Stimulated activated CD8-positive, alpha-beta memory T cell treated with anti-CD3 and anti-CD28 coated beads, Interleukin-15, amount 100 ng/mL, for 48 hours (primary cell): ENCODE measurements at places on chromosomes 7 and 10.

GRCh38 chr7:159175792-159176191, 31.1 kb upstream of the VIPR2 start:
- DNase-seq: no peak

GRCh38 chr10:70051848-70052247, 798 bp upstream of the MACROH2A2 start:
- no peak for DNase-seq

DNA sequence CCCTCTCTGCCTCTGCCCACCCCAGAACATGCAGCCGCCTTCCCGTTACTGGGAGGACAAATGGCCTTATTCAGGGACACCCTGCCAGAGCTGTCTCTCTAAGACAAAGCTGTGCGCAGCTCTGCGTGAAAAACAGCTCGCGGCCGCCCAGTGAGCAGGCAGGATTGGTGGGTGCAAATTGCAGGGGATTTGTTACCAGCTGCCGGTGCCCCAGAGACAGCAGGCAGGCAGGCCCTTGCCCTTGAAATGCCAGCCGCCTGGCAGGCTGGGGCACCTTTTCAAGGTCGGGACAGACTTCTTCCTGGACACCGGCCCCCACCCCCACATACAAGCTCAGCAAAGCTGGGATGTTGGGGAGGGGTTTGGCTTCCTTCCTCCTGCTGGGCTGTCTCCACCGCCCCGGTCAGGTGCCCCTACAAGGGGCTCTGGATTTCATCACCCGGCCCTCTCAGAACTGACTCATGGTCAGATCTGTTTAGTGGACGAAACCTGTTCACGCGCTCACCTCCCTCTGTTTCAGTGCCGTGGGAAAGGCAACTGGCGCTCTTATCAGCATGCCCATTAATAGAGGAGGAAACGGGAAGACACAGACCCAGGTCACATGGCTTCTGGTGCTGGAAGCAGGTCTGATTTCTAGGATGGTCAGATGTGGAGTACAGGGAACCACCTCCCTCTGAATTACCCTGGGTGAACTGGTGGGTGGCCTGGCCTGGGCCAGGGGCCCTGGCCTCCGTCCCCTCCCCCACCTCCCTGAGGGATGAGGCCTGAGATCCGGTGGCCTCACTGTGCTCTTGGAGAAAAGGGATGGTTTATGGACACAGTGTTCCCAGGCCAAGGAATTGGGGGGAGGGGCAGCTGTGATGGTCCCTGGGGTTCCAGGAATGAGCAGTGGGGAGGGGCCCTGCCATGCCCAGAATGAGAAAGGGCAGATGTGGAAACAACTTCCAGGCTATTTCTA, 123.9 kb upstream of the PPIF start:
- no peak for DNase-seq

- DNase-seq: no peak
Observed at GRCh38 chr10:120981601-120982391, 130.6 kb downstream of the WDR11 start.

- no peak for DNase-seq
Observed at GRCh38 chr7:22156205-22156604, 200.7 kb downstream of the RAPGEF5 start.

- DNase-seq: no peak
Observed at GRCh38 chr7:51040787-51041186, 258.1 kb upstream of the GRB10 start.

DNA sequence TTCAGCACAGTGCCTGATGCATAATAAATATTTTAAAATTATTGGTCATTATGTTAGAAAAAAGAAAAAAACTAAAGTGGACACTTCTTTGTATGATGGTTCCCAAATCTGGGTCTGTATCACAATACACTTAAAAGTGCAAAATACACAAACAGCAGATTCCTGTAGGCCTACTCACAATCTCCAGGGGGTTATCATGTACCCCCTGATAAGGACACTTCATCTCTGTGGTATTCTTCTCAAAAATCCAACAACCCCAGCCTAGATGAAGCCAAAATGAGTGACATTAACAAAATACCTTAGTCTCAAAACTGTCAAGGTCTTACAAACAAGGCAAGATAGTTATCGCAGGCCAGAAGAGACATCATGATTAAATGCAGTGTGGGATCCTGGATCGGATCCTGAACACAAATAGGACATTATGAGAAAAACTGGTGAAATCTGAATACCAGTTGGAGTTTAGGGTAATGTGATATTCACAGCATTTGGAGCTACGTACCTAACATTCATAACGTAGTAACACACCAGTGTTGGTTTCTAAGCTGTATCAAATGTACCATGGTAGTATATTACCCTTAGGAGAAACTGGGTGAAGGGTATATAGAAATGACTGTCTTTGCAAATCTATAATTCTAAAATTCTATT, 45.2 kb downstream of the NSUN6 start:
- no peak for DNase-seq

GRCh38 chr7:143385891-143386781, 5.0 kb downstream of the ZYX start:
- no peak for DNase-seq

DNA sequence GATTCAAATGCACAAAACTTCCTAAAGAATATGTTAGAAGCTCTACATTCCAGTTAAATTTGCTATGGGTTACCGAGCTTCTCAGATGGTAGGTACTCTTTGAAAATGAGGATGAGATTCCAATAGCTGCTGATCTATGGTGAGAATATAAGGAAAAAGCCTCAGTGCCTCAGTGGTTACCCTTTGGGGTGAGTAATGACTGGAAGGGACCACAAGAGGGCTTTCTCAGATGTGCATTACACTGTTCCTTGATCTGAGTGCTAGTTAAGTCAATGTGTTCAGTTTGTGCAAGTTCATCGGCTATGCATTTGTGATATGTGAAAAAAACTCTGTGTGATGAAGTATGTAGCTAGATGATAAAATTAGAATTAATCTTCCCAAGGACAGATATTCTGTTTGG, 3.5 kb downstream of the NRCAM start:
- DNase-seq: no peak

DNA sequence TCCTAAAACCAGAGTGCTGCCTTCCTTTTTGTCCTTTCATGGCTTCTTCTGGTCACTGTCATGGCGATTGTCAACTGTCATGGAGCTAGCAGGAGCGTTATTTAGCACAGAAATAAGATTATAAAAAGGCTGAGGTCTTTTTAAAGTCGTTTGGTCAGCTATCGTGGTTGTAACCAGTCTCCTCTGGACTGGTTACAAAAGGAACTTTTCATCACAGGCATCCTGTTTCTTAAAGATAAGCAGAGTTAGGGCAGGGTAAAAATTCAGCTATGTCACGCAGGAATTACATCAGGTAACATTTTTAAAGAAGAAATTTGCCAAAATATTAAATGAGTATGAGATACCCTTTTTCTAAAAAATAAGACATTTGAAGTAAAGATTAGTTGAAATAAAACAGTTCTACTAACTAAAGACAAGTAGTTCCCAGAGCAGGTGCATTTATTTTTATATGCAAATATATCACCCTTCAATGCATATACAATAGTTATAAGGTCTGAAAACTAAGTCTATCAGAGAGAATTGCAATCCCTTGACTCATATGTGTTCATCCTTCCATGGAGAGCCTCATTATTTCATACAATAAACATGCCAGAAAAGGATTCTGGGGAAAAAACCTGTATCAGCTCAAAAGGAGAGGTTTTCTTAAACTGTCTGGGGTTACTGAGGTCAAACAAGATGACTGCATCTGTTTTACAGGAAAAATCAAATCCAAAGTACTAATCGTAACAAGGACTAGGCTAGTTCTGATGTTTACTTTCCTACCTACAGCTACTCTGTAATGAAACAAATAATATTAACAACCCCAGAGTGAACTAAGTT, 20.9 kb downstream of the FAM24A start:
- no peak for DNase-seq

DNA sequence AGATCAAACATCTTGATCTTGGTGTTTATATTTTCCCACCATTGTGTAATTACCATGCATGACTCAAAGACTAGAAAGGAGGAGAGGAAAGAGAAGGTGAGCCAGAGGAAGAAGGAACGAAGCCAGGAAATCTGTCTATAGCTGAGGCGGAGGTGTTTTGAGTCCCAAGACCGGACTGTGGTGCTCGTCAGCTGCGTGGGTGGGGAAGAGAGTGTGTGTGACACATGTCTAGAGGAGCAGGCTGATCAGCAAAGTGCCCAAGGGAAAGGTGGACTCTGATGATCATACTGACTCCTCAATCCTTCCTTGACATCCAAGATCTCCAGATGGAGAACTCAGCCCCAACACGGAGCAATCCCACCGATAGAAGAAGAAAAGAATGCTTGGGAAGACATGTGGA, 189.5 kb upstream of the MINDY3 start:
- no peak for DNase-seq

DNA sequence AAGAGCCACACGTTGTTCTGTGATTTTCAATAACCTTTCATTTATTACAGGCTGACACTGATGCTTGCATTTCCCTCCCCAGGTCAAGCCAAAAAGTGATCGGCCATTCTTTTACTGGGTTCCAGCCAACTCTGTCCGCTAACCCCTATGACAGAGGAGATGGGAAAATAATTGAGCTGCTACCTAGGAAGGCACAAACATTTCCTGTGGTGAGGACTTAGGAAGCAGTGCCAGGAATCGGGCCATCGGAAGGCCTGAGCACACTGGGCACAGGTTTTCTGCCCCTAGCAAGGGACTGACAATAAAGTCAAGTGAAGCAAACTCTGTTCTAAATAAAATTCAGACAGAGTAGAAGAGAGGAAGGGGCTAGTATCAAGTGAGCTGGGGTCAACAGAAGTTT, 313.0 kb upstream of the AOAH start:
- no peak for DNase-seq

GRCh38 chr10:132308587-132309470, 1.1 kb upstream of the STK32C start:
- no peak for DNase-seq

DNA sequence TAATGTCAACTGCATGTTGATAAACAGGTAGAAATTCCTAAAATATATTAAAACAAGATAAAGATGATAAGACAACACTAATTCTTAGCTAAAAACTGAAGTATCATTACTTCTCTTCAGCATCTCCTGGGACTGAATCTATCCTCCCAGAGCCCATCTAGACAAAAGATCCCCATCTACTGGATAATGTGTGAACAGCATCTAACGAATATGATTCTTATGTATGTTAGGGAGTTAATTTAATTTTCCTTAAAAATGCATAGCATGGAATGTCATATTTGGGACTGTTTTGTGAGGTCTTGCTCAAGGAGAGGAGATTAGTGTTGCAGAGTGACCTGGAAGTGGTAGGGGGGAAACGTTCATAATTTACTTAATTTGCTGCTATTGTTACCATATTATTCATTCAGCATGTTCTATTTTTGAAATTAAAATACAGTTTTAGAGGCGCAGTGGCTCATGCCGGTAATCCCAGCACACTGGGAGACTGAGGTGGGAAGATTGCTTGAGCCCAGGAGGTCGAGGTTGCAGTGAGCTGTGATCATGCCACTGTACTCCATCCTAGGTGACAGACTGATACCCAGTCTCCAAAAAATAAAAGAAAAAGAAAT, 305.1 kb upstream of the CSTF2T start:
- no peak for DNase-seq

DNA sequence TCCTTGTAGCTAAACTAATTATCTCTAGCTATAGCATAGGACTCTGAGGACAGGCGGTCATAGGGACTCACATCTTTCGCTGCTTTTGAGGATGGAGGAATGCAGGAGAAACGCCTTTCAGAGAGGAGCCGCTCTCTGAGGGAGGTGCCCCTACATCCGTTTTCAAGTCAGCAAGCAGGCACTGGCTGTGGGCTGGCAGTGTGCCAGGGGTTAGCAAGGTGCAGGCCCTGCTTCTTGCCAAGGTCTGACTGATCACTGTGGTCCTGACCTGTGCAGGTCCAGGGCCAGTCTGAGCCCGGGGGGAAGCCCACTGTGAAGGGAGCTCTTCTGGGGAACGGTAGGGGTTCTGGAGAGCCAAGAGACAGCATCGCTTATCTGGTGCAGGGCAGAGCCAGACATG, 89.4 kb downstream of the SH3PXD2A start:
- peak; percentile 22 for DNase-seq

DNA sequence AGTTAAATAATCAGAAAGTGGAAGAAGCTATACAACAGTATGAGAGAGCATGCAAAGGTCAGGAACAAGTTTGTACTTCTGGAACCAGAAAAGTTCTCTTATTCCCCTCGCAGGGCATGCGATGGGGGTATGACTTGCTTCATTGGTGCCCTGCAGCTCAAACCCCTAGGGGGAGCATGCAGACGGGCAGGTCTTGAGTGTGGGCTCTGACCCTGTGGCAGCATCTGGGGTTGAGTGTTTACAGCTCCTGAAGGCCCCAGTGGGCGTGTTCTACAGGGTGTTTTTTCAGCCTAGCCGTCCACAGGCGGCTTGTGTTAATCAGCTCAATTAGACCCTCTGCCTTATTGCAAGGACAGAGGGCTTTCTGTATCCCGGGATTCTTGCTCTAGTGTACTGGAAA, 44.5 kb downstream of the KIF20B start:
- DNase-seq: no peak

DNA sequence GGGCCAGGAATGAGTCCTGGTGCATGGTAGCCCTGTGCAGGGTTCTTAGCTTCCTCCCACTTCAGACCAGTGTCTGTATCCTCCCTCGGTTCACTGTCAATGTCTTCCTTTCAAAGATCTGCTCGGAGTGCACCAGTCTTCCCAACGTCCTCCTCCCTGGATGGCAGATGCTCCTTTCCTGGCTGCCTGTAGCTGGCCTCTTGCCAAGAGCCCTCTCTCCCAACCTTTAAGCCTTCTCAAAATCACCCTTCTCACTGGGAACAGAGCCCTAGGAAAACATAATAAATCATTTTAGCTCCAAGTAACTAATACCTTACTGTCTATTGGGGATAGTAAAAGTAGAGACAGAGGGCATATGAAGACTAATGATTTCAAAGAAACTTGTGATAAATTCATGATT, 490.6 kb downstream of the CCSER2 start:
- DNase-seq: no peak

- DNase-seq: no peak
Observed at GRCh38 chr7:128945668-128946366, 8.1 kb downstream of the IRF5 start.

DNA sequence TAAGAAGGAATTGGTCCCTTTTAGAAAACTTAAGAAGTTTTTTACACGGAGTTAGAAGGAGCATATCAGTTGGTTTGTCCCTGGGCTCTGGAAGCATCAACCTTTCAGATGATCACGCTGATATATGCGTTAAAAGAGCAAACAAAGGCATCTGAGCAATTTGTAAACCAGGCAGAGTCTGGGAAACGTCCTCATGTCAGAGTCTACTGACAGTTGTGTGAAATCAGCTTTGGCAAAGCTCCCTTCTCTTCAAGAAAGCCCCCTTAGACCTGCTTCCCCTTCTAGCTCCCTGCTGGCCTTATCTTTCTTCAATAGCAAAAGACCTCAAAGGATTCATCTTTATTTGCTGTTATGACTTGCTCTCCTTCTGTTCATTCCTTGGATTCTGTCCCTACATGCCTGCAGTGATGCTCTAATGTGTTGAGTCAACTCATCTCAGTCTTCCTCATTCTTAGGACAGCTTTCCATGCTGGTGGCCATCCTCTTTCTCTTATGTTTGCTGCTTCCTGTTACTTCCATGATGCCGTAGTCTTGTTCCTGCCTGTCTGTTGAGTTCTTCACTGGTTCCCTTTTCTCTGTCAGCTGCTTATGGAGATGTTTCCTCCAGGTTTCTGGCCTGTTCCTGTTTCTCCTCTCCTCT, 106.5 kb upstream of the BMPER start:
- no peak for DNase-seq
